ENCODE measurements at places on chromosomes 2 and 18.

DNA sequence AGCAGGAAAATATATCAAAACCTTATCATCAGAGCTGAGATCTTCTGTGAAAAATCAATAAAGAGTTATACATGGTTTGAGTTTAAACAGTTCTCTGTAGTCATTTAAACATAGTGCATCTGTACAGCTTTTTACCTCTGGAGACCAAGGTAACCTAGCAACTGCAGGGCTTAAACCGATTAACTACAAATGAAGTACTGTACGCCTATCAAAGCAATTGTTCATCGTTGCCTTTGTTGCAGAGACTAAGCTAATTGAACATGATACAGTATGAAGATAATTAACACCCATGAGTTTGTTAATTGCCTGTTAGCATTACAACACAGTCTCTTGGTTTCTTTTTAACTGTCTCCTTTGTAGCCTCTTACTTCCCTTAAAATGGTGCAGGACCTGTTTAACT is 147.9 kb downstream of the LNPK start:
- no peak for DNase-seq

DNA sequence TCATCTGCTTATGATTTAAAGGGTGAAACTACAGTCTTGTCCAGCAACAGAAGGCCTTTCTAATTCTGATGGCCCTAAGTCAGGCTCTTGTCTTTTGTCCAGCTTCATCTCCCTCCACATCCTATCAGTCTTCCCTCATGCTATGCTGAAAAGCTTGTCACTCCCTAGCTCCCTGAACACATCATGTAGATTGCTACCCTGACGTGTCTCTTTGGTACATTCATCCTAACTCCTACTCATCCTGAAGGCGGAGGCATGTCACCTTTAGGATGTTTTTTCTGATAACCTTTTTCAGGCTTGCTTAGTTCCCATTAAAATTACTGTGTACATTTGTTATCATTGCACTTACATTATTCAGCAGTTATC is 78.4 kb upstream of the ARL5A start:
- no peak for DNase-seq

- no peak for DNase-seq
Measured at GRCh38 chr2:156763174-156763573, 327.0 kb downstream of the GPD2 start.

DNA sequence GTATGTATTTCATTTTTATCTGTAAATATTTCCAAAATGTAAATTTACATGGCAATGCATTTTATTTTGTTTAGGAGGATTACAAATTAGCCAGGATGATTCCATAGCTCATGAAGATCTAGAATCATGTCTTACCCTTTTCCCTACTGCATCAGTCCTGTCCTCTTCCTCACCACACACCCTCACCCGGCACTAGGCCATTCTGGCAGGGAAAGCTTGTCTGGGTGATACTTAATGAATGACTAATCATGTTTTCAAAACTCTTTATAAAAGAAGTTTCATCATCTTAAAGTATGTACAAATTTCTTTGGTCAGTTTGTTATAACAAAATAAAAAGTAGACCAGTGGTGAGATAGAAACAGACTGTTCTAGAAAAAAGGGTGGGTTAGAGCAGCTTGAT is 283.3 kb upstream of the VWC2L start:
- no peak for DNase-seq

Measured in T-helper 2 cell treated with Interferon-gamma antibody and Interleukin-4, amounts not matched to agents 5 μg/mL and 100 μg/mL, for 36 hours (primary cell).